Stimulated activated CD4-positive, alpha-beta T cell treated with anti-CD3 and anti-CD28 coated beads, Interleukin-15, amount 100 ng/mL, for 1 hour (primary cell): ENCODE measurements at places on chromosomes 11 and 22.

DNA sequence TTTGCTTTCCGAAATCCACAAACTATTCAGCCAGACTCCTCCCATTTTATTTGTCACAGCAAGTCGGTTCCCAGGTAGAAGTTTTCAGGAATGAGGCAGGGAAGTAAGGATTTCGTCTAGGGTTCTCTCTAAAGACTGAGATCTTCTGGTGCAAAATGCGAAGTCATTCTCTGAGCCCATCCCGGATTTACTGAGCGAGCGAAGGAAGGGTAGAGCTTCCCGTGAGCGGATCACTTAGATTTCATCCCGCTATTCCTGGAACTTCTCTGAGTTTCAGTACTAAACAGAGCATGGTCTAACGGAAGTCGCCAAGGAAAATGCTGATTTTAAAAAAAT is 3.1 kb upstream of the CALCA start:
- no peak for DNase-seq

GRCh38 chr11:61754534-61755482 is 2.4 kb downstream of the MYRF start:
- DNase-seq = no peak

DNA sequence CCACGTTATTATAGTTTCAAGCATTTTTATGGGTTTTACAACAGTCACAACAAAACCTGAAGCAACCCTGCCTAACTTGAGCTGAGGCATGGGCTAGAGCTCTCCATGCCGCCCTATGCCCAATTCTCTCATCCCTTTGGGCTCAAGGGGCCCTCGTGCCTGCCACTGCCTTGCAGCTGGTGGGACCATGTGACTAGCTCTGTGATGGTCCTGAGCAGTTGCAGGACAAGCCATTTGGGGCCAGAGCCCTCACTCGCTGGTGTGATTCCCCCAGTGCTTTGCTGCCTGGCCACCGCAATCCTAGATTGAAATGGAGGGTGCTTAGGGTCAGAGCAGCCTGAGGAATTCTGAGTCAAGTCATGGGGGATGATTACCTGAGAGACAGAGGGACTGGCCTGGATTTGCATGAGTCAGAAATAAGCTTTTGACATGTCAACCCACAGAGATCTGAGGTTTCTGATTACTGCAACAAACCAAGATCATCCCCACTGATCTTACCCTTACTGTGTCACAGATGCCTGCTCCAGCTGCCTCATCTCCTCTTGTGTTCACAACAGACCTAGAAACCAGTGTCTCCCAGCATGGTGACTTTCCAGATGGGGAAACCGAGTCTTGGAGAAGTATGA is 323.7 kb downstream of the BRD1 start:
- no peak for DNase-seq

DNA sequence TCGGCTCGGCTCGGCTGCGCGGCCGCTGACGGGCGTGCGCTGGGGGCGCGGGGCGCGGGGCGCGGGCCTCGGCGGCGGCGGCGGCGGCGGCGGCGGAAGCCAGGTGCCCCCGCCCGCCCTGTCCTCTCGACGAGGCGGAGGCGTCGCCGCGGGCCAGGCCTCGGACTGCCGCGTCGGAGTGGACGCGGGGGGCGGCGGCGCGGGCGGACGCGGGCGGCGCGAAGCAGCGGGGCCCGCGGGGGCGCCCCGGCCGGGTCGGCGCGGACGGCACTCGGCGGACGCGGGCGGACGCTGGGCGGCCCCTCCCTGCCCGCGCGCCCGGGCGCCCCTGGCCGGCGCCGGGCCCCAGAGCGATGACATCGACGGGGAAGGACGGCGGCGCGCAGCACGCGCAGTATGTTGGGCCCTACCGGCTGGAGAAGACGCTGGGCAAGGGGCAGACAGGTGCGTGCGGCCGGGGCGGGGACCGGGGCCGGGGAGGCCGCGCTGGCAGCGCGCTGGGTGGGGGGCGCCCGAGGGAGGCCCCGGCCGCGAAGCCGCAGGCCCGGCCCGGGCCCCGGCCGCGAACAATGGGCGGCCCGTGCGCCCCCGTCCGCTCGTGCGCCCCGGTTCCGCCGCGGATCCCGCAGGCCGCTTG is at the start of gene BRSK2:
Gene BRSK2, plus strand, starts transcription at position 3 of the 637 bp plus-strand sequence. Its CDS starts 351 bp downstream, at position 354.
- no peak for DNase-seq

GRCh38 chr11:65773784-65774411 is 6.9 kb downstream of the AP5B1 start:
- no peak for DNase-seq

DNA sequence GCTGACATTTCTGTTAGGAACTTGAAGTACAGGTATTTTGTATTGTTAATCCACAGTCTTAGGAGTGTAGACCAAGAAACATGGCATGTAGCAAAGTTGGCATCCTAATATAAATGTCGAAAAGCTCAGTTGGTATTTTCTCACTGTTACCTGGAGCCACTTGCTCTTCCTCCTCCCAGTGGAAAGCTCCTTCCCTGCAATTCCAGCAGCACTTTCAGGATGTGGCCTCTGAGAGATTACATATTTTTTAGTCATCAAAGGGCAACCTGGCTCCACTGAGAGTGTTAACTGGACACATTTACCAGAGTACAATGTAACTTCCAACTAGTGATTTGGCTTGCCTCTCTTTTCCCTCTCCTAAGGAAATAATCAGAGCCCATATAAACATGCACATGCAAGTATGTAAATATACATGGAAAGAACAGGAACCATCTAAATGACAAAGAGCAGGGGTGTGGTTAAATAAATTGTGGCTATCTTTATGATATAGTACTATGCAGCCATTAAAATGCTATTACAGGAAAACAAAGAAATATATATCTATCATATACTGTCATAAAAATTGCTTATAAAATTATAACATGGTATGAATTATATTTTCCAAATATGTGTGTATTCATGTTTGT is 14.3 kb upstream of the EED start:
- no peak for DNase-seq

DNA sequence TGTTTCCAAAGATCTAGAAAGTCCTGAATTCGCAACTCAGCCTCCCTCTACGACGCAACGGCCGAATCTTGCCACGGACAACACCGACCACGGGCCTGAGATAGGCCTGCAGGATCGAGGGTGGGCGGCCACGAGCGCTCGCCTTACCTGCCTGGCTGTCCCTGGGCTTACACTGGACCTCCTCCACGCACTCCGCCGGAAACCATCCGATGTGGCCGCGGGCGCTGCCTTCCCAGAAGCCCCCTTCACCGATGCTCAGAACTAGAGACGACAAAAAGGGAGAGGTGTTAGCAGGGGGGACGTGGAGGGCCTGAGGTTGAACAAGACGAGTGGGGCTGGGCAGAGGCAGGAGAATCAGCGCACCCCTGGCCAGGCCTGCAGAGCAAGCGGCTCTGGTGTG is 400.0 kb downstream of the CTTN start:
- no peak for DNase-seq

- DNase-seq = no peak
Measured at GRCh38 chr11:37230865-37231264, 632.8 kb upstream of the RAG2 start.

DNA sequence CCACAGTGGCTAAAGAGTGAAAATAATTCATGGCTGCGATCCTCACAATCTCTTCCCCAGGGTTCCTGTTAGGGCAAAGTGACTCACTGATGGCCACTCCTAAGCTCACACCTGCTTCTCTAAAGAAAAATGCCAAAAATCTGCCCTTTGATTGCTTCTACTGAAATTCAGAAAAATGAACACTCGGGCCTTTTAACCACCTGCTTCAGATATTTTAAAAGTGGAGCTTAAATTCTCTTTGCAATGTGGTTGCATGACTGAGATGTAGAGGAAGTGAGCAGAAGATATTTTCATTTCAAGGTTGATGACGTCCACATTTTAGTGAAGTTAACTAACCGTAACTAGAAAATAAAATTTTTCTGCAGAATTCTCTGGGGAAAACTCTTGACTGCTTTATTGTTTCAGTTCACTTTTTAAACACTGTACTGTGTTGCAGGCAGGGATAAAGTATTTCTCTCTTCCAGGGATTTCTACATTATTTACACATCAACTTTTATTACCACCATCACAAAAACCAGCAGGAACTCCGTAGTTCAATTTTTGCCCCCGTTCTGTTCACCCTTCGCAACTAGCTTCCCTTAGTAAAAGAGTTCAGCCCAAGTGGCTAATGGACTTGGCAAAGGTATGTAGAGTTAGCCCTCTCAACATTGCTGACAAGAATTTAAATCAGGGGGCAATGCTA is 8.5 kb downstream of the RAB30 start:
- DNase-seq = no peak

DNA sequence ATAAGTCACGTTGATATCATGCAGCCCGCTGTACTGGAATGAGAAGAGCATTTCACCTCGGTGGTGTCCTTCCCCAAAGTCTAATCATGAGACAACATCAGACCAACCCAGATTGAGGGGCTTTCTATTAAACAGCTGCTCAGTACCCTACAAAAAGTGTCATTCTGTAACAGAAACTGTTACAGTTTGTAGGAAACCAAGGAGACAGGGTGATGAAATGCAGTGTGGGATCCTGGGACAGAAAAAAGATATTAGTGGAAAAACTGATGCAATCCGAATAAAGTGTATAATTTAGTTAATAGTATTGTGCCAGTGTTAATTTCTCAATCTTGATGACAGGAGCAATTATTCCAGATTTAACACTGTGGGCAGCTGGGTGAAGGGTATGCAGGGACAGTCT is 128.0 kb downstream of the MICAL2 start:
- DNase-seq = no peak

GRCh38 chr11:13318498-13319295 is 41.1 kb downstream of the BMAL1 start:
- DNase-seq = no peak

DNA sequence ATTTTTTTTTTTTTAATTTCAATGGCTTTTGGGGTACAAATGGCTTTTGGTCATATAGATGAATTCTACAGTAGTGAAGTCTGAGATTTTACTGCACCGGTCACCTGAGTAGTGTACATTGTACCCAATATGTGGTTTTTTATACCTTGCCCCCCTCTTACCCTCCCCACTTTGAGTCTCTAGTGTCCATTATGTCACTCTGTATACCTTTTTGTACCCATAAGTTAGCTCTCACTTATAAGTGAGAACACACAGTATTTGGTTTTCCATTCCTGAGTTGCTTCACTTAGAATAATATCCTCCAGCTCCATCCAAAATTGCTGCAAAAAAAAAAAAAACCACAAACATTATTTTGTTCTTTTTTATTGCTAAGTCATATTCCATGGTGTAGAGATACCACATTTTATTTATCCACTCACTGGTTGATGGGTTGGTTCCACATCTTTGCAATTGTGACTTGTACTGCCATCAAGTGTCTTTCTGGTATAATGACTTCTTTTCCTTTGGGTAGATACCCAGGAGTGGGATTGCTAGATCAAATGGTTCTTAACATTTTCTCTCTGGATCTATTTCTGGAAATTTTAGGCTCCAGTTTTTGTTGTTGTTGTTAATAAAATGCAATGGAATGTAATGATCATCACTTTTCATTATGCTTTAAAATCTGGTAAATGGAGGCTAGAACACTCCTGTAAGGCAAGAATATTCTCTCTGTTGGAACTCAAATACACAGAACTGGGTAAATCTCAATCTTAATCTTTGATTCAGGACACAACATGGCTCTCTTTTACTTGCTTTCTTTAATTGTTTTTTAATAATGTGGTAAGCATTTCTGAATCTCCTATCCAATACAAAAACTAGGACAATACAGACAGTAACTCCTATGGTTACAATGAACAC is 10.3 kb downstream of the NEAT1 start:
- no peak for DNase-seq

DNA sequence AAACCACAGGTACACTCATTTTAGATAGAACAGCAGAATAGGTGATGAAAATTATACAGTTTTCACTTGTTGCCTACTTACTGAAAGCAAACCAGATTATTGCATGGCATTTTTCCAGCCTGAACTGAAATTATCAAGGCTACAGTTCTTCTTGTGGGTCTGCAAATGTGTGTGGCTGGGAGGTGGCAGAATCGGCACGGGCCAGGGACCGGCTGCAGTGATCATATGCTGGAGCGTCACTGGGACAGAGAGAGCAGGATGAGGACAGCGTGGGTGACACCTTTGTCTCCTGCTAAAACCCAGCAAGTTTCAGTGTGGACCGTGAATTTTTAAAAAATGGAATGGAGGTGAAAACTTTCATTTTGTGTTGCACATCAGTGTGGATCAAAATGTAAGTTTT is 59.3 kb upstream of the PITPNB start:
- no peak for DNase-seq

DNA sequence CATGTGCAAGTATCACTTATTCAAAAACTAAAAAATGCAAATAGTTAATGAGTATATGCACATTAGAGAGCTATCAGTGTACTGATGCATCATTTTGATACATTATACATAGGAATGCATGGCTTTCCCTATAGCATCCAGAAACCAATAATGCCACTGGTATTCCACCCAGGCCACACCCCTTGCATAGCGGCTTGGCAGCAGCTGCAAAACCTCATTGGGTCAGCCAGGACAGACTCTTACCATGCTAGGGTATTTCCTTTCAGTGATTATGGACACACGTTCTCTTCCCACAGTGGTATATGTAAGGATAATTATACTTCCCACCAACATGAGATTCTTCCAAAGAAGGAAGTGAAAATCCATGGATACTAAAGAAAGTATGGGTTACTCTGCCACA is 145.9 kb upstream of the PITPNB start:
- DNase-seq = no peak

GRCh38 chr22:19811211-19811621 is 43.5 kb downstream of the GNB1L start:
- no peak for DNase-seq

GRCh38 chr22:31739795-31740201 is 10.1 kb downstream of the PRR14L start:
- no peak for DNase-seq

DNA sequence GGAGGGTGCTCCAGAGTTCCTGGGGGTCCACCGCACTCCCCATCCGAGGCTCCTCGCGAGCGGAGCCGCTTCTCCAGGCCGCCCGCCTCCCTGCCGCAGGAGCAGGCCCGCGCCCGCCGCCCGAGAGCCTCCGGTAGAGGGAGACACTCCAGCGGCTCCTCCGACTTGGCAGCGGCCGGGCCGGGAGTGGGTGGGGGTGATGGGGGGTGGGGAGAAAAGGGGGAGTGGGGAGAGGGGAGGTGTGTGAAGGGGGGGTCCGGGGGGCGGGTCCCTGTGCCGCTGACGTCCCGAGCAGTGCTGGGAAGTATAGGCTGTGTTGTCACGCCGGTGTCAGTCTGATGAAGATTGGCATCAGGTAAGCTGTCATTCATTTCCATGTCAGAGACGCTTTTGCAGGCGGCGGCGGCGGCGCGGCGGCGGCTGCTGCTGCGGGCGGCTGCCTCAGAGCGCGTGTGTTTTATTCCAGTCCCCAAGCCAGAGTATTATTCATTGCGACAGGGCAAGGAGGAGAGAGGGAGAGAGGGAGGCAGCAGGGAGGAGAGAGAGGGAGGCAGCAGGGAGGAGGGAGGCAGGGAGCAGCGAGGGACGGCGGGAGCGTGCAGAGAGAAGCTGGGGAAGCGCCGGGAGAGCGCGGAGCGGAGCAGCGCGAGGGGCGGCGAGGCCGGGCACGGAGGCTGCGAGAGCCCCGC is at the start of gene PKNOX2:
Gene PKNOX2, plus strand, starts transcription at position 330 of the 689 bp plus-strand sequence. CDS start 186,555 bp downstream, outside the sequence.
- DNase-seq = peak; percentile 66

GRCh38 chr22:36818010-36818642 is 1.3 kb upstream of the PVALB start:
- DNase-seq = no peak
